ENCODE measurements at places on chromosomes 6 and 20.

DNA sequence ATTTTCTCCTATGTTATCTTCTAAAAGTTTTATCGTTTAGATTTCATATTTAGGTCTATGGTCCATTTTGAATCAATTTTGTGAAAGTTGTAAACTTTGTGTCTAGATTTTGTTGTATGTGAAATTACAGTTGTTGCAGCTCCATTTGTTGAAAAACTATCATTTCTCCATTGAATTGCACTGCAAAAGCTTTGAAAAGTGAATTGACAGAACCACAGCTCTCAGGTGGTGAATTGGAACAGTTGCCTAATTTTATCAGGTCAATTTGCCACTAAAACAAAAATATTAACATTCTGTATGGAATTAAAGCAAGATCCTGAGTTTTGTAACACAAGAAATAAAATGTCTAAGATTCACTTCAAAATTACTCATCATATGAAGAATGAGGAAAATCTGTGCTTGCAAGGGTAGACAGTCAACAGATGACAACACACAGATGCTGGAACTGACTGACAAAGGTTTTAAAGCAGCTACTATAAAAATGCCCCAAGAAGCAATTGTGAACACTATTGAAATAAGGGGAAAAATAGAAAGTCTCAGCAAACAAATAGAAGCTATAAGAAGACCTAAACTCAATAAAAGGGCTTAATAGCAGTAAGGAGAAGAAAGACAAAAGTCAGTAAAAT lies 346.7 kb downstream of the PAX1 start:
- peaks cover 5% of the 10 kb centered on the region for H3K4me1 ChIP-seq
- DNase-seq: no peak
- H3K4me3 ChIP-seq: no peak overlapping the region
- H3K27ac ChIP-seq: no peak overlapping the region
- H3K36me3 ChIP-seq: no peaks in the 10 kb centered on the region

GRCh38 chr6:6221787-6222535 lies 98.5 kb downstream of the F13A1 start:
- no peaks in the 10 kb centered on the region for H3K36me3 ChIP-seq
- H3K4me1 ChIP-seq: no peaks in the 10 kb centered on the region
- peak; percentile 78 for DNase-seq
- H3K27ac ChIP-seq: no peak overlapping the region
- H3K4me3 ChIP-seq: no peak overlapping the region
- no peaks in the 10 kb centered on the region for H3K27me3 ChIP-seq

DNA sequence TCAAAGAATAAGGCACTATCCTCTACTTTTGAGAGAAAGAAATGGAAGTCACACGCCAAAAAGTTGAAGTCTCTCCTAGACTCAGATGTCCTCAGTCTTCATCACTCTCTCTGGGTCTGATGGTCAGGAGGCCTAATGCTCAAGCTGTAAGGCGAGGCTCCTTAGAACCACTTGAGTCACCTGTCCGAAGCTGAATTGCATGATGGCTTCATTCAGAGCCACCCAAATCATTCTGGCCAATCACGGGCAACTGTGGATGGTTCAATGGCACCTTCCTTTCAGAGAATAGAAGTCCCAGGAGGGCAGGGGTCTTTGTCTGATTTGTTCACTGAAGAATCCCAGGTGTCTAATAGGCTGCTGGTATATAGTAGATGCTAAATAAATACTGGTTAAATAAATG lies 69.4 kb upstream of the RNF24 start:
- H3K4me1 ChIP-seq: peaks cover 3% of the 10 kb centered on the region
- no peaks in the 10 kb centered on the region for H3K36me3 ChIP-seq
- no peak overlapping the region for H3K27ac ChIP-seq
- no peaks in the 10 kb centered on the region for H3K27me3 ChIP-seq
- DNase-seq: no peak
- H3K4me3 ChIP-seq: no peak overlapping the region

GRCh38 chr20:46131396-46131795 lies 13.3 kb downstream of the CD40 start:
- peaks cover 2% of the 10 kb centered on the region for H3K4me1 ChIP-seq
- DNase-seq: no peak
- no peak overlapping the region for H3K4me3 ChIP-seq
- H3K36me3 ChIP-seq: no peaks in the 10 kb centered on the region

DNA sequence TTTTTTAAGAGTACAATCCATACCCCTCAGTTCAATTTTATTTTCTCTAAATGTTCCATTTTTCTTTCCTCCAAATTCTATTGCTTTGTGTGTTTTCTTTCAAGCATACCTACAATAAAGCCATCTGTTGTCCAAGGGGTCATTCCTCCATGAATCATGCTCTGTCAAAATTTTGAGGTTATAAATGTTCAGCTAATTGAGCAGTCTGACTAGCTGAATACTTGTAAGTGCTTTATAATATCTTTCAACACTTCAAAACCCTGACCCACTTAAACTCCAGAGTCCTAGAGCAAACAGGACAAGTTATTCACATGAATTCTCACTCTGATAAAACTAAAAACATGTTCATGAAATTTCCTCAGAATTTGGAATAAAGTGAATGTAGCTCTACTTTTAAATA lies 33.4 kb upstream of the EYA4 start:
- H3K27me3 ChIP-seq: no peaks in the 10 kb centered on the region
- H3K27ac ChIP-seq: no peak overlapping the region
- no peak for DNase-seq
- no peak overlapping the region for H3K4me3 ChIP-seq

DNA sequence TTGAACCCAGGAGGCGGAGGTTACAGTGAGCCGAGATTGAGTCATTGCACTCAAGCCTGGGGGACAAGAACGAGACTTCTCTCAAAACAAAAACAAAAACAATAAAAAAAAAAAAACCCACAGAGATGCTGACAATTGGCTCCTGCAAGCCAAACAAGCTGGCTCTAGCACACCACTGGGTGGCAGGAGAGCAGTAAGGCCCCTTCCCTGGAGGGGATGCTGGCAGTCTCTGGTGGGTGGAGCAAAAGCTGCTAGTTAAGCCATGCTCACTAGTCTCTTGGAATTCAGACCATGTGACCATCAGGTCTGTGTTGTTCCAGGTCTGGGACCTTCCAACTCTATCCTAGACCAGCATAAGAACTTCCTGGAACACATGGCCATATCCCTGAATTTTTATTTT lies 18.9 kb upstream of the DSN1 start:
- no peak for DNase-seq
- H3K27ac ChIP-seq: no peak overlapping the region
- no peak overlapping the region for H3K4me3 ChIP-seq
- H3K36me3 ChIP-seq: peaks cover 35% of the 10 kb centered on the region
- H3K27me3 ChIP-seq: no peaks in the 10 kb centered on the region

- H3K36me3 ChIP-seq: no peaks in the 10 kb centered on the region
- no peak overlapping the region for H3K27ac ChIP-seq
- no peak for DNase-seq
- H3K4me3 ChIP-seq: no peak overlapping the region
These were observed 1308.9 kb upstream of the MAP3K7 start for GRCh38 chr6:91895599-91896285.

DNA sequence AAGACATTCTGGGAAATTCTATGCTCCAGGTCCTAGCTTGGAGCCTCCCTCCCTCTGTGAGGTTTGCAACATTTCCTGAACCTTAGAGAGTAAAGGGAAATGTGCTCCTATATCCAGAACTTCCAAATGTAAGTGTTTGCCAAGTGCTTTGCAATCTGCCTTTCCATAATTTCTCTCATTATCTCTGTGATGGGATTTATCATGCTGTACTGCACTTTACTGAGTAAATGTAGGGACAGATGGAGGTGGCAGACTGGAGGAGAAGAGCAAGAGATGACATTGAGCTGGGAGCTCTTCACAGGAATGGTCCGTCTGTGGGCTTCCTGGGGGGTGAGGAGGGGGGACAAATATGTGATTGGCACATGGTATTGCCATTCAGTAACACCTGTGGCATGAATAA lies 184.3 kb downstream of the SOX4 start:
- no peak overlapping the region for H3K4me3 ChIP-seq
- no peak for DNase-seq
- H3K4me1 ChIP-seq: peaks cover 6% of the 10 kb centered on the region
- no peaks in the 10 kb centered on the region for H3K36me3 ChIP-seq
- no peaks in the 10 kb centered on the region for H3K27me3 ChIP-seq

DNA sequence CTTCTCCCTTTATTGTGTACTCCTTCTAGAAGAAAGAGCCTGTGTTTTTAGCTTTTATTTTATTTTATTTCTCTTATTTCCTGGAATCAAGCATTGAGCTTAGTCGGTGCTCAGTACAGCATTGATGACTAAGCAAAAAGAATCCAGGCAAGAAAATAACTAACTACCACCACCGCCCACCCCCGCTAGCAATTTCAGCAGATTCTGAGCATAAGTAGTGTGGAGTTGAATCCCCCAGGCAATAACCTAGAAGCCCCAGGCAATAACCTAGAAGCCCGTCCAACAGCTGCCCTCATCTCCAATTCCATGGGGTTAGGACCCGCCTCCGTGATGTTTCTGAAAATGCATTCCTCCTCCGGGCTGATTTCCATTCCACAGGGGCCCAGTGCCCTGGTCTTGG lies 258.0 kb upstream of the TAB2 start:
- no peak overlapping the region for H3K4me3 ChIP-seq
- no peak for DNase-seq
- H3K4me1 ChIP-seq: no peaks in the 10 kb centered on the region
- no peaks in the 10 kb centered on the region for H3K27me3 ChIP-seq
- no peaks in the 10 kb centered on the region for H3K36me3 ChIP-seq
- H3K27ac ChIP-seq: no peak overlapping the region

DNA sequence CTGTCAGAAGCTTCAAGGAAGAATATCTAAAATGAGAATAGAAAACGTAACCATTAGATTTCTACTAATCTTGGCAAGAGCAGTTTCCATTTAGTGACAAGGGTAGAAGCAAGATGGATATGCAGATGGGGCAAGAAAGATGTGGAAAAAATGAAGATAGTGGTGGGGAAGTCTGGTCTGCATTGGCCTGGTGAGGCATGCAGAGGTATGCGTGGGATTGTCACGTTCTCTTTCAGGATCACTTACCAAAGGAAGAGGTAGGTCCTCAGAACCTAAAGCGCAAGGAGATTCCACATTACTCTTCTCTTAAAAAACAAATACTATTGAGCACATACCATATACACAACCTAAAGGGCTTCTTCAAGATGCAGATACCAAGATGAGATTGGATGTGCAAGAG lies 238.7 kb downstream of the UST start:
- peaks cover 13% of the 10 kb centered on the region for H3K4me1 ChIP-seq
- H3K4me3 ChIP-seq: no peak overlapping the region
- DNase-seq: no peak

GRCh38 chr6:89950879-89951391 lies 56.7 kb downstream of the GJA10 start:
- no peaks in the 10 kb centered on the region for H3K4me1 ChIP-seq
- H3K27ac ChIP-seq: no peak overlapping the region
- H3K4me3 ChIP-seq: no peak overlapping the region
- H3K36me3 ChIP-seq: no peaks in the 10 kb centered on the region
- no peaks in the 10 kb centered on the region for H3K27me3 ChIP-seq
- DNase-seq: no peak

DNA sequence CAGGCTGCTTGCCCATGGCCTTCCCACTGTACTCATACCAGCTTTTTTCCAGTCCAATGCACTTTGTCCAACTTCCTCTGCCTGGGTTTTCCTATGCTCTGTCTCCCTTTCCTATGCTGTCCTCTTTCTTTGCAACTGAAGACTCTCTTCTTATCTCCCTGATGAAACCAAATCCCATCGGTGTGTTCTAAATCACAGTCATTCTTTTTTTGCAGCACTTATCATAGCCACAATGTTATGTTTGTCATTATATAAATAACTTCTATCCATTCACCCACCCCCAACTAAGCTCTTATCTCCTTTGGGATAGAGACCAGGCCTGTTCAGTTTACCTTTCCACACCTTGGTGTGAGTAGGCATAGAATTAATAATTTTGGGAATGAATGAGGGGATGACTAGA lies 121.0 kb downstream of the GPX5 start:
- no peaks in the 10 kb centered on the region for H3K4me1 ChIP-seq
- DNase-seq: no peak
- H3K4me3 ChIP-seq: no peak overlapping the region
- H3K36me3 ChIP-seq: no peaks in the 10 kb centered on the region

- H3K27me3 ChIP-seq: no peaks in the 10 kb centered on the region
- no peak for DNase-seq
- H3K36me3 ChIP-seq: no peaks in the 10 kb centered on the region
- no peaks in the 10 kb centered on the region for H3K4me1 ChIP-seq
- H3K4me3 ChIP-seq: no peak overlapping the region
These were observed 75.4 kb upstream of the ADGRB3 start for GRCh38 chr6:68559716-68560115.

DNA sequence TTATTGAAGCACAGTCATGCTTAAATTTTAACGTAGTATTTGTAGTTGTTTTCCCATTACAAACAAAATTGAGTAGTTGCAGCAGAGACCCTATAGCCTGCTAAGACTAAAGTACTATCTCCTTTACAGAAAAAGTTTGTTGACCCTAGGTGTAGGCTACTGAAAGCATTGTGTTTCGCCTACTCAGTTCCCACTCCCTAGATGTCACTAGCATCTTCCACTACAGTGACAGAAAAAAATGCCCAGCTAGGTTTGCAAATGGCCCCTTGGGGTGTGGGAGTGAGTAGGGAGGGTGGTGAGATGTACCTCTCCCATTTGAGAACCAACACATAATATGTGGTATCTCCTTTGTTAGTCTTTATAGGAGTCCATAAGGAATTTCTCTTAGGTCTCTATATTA lies 34.5 kb downstream of the UBR2 start:
- no peaks in the 10 kb centered on the region for H3K36me3 ChIP-seq
- H3K4me3 ChIP-seq: no peak overlapping the region
- H3K4me1 ChIP-seq: no peaks in the 10 kb centered on the region
- DNase-seq: no peak

GRCh38 chr6:14795451-14795850 lies 450.4 kb upstream of the JARID2 start:
- H3K36me3 ChIP-seq: no peaks in the 10 kb centered on the region
- no peak for DNase-seq
- no peak overlapping the region for H3K4me3 ChIP-seq
- no peak overlapping the region for H3K27ac ChIP-seq

DNA sequence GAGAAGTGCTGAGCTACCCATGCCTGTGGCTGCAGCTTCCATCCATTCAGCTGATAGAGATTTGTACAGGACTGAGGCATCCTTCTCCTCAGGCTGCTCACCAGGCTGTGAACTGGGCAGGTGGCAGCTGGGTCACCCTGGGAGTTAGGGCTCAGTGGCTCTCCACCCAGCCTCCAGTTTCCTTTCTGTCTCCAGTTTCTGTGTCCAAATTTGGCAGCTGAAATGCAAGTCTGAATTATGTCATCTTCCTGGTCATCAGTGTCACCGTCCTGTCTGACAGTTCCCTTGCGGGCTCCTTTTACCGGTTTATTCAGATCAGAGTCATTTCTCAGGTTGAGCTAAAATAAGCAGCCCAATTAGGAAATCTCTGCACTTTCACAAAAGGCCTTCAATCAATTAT lies 93.3 kb downstream of the EDN1 start:
- H3K4me3 ChIP-seq: no peak overlapping the region
- H3K36me3 ChIP-seq: no peaks in the 10 kb centered on the region
- H3K27ac ChIP-seq: no peak overlapping the region
- H3K4me1 ChIP-seq: no peaks in the 10 kb centered on the region
- DNase-seq: no peak
- H3K27me3 ChIP-seq: no peaks in the 10 kb centered on the region

DNA sequence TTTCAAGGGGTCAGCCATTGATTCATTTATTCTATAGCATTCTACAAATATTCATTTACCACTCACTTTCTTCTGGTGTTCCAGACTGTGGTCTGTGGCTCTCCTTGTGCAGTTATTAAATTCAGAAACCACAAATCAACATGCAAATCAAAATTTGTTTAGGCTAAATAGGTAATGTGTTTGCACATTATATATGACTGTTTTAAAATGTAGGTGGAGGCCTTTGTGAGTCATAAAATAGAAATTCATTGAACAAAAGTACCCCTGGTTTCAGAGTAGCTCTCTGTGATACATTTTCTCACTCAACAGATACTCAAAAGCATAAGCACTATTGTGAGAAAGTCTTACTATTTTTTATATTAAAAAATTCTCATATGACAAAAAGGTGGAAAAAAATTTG lies 385.5 kb upstream of the TSHZ2 start:
- H3K27ac ChIP-seq: no peak overlapping the region
- H3K4me1 ChIP-seq: no peaks in the 10 kb centered on the region
- H3K27me3 ChIP-seq: no peaks in the 10 kb centered on the region

All from H1 (cell line).